ENCODE measurements at places on chromosomes 1 and 21.
A peak's percentile ranks its signal among the peaks of the same experiment; 100 is the strongest.

GRCh38 chr1:236206548-236206947 is 64.2 kb downstream of the GPR137B start:
- no peak for DNase-seq

- DNase-seq: no peak
These were observed 37.7 kb downstream of the PIK3C2B start for GRCh38 chr1:204456826-204457442.

DNA sequence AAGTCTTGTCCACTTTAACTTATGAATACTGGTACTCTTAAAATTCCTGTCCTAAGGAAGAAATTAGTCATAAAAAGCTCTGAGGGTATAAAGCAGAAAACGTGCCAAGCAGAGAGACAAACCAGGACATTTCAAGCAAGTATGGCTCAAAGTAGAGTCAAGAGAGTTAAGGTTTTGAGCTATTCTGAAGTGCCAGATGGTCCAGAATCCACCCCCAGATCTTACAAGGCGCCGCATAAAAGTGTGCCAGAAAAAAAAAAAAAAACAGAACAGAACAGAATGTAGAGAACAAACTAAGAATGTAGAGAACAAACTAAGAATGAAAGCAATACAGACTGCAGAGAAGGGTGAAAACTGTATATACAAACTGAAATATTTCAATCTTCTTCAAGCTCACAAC is 12.5 kb downstream of the EPS15 start:
- no peak for DNase-seq

DNA sequence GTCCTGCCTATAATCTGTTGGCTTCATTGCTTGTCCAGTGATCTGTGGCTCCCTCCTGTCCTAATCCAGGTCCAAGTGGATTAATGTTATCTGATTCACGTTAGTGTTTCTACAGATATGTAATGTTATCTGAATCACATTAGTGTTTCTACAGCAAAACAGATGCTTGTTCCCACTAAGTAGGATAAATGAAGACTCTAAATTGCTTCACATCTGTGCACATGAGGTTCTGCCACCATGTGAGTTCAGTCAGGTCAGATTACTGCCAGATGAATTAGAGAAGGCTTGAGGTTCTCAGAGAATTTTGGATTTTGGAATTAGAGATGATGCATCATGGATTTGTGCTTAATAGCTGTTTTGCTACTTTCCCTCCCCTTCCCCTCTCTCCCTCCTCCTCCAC is 13.2 kb downstream of the DISC1 start:
- DNase-seq: no peak

DNA sequence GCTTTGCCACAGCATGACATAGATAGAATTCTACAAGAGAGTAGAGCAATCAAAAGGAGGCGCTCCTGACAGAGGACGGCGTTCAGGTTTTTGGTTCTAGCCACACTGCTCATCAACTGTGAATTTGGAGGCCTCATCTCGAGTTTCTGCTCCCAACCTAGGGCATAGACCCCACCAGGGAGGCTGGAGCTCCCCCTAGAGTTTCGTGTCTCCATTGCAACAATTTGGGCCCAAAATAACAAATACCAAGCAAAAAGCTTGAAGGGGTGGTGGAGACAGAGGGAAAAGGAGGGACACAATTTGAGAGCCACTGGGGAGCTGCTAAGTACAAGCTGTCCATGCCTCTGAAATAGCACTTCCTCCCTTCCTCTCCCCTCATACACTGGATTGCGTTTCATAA is 297.0 kb downstream of the GPATCH2 start:
- peak; percentile 10 for DNase-seq

- DNase-seq: no peak
These were observed 174.6 kb upstream of the KIAA0040 start for GRCh38 chr1:175367039-175367758.

- DNase-seq: no peak
These were observed 2.4 kb downstream of the SLC41A1 start for GRCh38 chr1:205810448-205811157.

GRCh38 chr1:168089979-168090337 is 46.8 kb downstream of the GPR161 start:
- no peak for DNase-seq

GRCh38 chr21:33135925-33136324 is 66.0 kb downstream of the OLIG1 start:
- no peak for DNase-seq

DNA sequence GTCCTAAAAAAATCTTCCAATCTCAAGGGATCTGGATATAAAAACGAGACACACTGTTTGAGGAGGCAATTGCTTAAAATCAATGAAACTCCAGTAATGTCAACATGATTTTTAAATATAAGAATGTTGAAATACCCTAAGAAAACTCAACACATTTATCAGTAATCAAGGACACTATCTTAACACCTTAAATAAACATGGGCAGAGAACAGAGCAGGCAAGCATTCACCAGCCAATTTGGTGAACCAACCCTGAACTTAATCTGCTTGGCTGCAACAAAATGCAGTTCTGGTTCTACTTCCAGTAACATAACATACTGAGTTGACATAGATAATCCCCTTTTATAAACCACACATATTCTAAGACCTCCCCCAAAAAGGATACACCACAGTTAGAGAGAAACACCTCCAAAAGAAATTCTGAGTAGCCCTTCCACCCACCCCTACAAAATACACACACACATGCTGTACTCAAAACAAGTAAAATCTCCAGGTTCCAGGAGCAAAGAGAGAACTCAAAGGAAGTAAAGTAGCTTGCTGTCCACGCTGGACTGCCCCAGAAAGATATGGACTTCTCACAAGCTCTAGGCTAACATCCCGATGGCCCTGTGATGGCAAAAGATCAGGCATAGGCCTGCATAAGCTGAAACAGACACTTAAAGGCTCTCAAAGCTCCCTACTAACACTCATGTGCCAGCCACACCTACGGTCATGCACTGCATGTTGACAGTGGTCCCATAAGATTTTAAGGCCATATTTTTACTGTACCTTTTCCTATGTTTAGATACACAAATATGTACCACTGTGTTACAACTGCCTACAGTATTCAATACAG is 30.5 kb downstream of the TP53BP2 start:
- no peak for DNase-seq

DNA sequence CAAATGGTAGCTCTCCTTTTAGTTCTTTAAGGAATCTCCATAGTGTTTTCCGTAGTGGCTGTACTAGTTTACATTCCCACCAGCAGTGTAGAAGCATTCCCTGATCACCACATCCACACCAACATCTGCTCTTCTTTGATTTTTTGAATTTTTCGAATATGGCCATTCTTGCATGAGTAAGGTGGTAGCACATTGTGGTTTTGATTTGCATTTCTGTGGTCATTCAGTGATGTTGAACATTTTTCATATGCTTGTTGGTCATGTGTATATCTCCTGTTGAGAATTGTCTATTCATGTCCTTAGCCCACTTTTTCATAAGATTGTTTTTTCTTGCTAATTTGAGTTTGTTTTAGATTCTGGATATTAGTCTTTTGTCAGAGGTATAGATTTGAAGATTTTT is 84.6 kb upstream of the B3GALT2 start:
- DNase-seq: no peak

GRCh38 chr1:70222716-70223235 is 1.6 kb downstream of the SRSF11 start:
- DNase-seq: no peak

DNA sequence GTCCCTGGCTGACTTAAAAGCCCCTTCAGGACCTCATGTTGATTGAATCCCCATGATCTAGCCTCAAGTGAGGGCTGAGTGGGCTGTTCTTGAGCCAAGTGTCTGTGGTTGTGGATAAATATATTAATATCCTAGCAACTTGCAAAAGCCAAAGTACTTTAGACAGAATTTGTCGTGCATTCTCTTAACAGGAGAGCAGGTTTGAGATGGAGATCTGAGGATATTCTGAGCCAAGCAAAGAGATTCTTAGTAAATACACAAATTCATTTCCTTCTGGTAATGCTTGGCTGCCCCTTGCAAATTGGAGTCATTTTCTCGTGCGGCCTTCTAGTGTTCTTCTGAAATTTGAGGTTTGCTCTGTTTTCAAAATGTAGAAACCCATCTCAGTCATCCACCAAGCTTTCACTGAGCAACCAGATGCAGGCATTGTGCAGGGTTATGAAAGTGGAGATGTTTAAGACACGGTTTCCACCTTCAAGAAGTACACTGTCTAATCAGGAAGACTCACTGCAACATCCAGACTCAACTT is 242.1 kb upstream of the JUN start:
- no peak for DNase-seq

- DNase-seq: peak; percentile 18
These were observed 180.3 kb downstream of the DISC1 start for GRCh38 chr1:231806623-231807495.

- DNase-seq: no peak
These were observed 73.9 kb downstream of the HLX start for GRCh38 chr1:220952961-220953643.

GRCh38 chr1:227450489-227450888 is 112.9 kb upstream of the ZNF678 start:
- DNase-seq: no peak

DNA sequence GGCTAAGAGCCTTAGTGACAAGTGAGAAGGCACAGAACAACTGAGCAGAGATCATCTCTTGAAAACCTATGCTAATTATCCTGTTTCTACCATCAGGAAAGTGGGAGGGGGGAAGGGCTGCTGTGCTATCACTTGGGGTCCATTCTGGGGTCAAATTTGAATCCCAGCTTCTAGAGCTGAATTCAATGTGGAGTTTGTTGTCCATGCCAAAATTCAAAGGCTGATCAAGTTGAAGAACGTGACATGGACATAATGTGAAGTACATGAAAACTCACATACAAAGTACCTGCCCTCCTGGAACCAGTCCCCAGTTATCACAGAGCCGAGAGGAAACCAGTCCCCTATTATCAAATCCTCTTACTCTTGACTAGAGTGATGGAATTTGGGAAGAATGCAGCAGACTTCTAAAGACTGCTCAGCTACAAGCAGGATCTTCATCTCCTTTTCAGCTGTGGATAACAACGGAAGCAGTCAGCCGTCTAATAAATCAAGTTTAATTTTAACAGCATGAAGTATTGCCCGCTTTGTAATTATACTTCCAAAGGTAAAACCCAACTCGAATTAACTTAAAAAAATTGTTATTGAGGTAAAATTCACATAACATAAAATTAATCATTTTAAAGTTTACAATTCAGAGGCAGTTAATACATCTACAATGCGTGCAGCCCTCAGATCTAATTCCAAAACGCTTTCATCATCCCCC is 78.3 kb downstream of the SLC45A1 start:
- no peak for DNase-seq

- DNase-seq: no peak
These were observed 44.1 kb downstream of the PGBD5 start for GRCh38 chr1:230382001-230382491.

- DNase-seq: no peak
These were observed 590 bp downstream of the TMOD4 start for GRCh38 chr1:151175041-151175741.

GRCh38 chr21:16243396-16243795 is 513.6 kb downstream of the USP25 start:
- no peak for DNase-seq

DNA sequence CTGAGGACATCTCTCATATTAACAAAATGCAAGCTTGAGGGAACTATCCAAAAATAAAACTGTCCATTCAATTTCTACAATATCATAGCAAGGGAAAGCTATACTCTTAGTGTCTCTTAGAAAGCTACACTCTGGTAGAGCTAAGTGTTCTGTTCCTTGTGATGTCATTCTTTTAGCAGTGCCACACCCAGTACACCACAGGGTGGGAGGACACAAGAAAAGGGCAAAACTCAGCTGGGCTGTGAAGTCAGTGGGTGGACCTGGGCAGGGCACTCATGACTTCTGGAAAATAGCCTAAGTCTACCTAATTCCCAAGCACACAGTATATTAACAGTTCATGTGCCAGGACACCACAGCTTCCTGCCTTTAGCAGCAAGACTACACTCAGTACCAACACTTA is 42.2 kb upstream of the TNFSF4 start:
- no peak for DNase-seq

DNA sequence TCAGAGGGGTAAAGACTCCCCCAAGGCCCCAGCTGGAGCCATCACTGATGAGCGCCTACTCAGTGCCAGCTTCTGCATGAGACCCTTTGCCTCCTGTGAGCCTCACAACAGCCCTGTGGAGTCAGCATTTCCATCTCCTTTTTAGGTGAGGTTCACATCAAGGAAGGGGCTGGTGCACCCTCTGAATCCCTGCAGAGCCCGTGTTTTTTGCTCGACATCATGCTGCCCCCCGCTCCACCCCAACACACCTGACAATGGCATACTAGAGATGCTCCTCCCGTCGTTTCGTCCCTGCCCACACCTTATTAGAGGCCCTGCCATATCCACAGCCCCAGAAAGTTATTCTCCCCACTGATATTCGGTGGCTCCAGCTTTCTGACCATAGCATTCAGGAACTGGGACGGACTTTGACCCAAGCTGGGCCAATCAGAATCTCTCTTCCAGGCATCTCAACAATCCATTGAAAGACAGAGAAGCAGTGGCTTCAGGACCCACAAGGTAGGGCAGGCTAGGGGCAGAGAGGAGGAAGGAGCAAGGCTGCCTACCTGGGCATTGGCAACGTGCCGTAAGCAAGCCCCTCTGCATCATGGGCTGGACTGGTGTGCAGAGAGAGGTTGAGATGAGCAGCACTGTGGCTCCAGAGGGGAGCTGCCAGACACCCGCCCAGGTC is 32.7 kb downstream of the EPHA10 start:
- no peak for DNase-seq

DNA sequence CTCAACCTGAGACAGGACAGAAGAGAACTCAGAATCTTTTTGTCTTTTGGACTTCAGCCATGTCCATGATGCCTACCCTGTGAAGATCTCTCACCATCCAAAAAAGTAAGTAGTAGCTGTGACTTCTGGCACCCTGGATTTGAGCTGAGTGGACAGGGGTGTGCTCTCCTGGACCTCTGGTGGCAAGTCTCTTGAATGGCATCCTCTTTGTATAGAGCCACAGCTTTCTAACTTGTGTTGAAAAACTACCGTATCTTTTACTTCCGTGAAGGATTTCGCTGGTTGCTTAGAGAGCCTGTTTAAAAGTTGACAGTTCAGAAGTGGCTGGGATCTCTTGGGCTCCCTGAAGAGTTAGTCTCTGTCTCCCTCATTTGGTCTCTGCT is 1.8 kb downstream of the MFN2 start:
- DNase-seq: no peak

DNA sequence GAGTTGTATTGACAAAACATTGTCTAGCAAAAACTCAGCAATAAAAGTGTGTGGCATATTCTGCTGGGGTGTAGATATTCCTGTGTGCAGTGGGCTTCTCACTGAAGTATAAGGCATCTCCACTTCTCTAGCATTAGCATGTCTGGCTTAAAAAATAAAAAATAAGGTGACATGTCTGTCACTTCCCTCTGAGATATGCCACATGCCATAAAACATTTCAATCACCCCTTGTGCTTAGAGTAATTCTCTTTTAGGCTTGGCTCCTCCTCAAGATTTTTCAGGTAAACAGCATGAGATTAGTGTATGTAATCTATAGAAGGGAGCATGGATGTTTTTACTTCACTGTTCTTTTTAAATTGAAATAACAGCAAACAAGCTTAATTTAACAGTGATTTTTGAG is 194.4 kb upstream of the SNX7 start:
- DNase-seq: no peak

DNA sequence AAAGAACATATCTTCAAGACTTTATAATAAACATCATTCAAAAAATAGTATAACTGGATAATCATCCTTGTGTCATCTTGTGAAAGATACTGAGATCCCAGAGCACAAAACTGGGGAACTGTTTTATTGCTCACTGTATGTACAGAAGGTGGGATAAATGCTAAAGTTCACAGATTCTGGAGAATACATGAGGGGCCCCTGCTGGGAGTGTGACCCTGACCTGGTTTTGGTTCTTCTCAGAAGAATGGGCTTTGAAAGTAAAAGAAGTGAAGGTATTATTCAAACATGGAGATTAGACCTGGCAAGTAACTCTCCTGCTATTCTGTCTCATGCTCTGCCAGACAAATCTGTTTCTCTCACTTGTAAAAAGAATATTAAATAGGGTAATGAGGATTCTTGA is 14.5 kb downstream of the WDR26 start:
- DNase-seq: no peak

Measured in Jurkat, Clone E6-1 (cell line).